ENCODE measurements at places on chromosomes 16 and 17.

DNA sequence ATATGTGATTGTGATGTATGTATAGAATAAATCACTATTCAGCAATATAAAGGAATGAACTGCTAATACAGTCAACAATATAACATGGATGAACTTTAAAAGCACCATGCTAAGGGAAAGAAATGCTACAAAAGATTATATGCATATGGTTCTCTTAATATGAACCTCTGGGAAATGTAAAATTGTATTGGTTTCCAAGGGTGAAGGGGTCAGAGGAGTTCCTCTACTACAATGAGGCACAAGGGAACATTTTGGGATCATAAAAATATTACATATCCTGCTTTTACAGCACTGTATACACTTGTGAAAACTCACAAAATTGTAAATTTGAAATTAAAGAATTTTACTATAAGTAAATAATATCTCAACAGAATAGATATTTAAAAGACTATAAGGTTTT, 111.4 kb downstream of the CA10 start:
- H3K36me3 ChIP-seq, result no peaks in the 10 kb centered on the region
- H3K4me1 ChIP-seq, result no peaks in the 10 kb centered on the region
- H3K27ac ChIP-seq, result no peak overlapping the region
- no peaks in the 10 kb centered on the region for H3K27me3 ChIP-seq
- DNase-seq, result no peak
- no peak overlapping the region for H3K4me3 ChIP-seq

DNA sequence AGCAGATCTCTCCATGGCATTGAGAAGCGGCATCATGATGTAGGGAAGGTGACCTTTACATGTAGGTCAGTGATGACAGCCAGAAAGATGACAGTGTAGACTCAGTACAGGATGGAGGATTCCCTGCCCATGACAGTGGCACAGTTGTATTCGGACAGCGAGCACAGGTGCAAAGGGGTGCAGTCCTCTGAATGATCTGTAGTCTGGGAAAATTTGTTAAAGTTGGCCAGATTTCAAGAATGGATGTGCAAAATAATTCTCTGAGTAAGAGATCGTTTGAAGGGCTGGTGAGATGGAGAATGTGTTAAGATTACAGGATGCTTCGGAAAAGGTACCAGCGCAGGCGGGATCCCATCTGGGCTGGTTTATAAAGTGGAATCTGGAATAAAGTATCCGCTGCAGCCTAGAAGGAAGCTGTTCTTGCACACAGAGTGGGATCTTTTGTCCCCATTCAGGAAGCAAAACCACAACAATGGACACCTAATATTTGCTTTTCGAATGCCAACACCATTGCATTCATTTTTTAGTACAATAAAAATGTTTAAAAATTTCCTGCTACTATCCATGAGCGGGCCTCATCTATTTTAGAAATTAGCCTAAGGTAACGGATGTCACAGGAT, 101.2 kb downstream of the RPTOR start:
- peaks cover 38% of the 10 kb centered on the region for H3K4me1 ChIP-seq
- no peaks in the 10 kb centered on the region for H3K36me3 ChIP-seq
- DNase-seq, result no peak
- no peak overlapping the region for H3K27ac ChIP-seq

GRCh38 chr17:1078831-1079561, 82.1 kb downstream of the TIMM22 start:
- no peaks in the 10 kb centered on the region for H3K27me3 ChIP-seq
- H3K36me3 ChIP-seq, result peaks cover 24% of the 10 kb centered on the region
- no peak for DNase-seq
- no peak overlapping the region for H3K27ac ChIP-seq

DNA sequence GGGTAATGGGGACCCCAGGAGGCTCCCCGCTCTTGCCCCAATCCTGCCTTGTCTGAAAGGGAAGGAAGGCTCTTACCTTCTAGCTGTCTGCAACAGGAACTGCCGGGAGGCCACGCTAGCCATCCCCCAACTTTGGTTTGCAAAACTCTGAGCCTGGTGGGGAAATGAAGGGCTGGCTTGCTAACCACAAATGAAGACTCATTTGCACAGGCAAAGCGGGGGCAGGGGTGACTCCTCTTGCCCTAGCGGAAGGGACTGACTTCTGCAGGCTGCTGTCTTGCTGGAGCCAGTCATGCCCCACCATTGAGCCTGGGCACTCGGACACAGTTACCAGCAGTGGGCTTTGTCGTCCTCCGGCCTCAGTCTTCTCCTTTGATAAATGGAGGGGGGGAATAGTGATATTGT, 52.6 kb downstream of the PLCG2 start:
- H3K4me3 ChIP-seq, result no peak overlapping the region
- DNase-seq, result peak; percentile 30
- peaks cover 7% of the 10 kb centered on the region for H3K4me1 ChIP-seq
- H3K27ac ChIP-seq, result peak overlapping the region; percentile 14

- H3K4me1 ChIP-seq, result no peaks in the 10 kb centered on the region
- DNase-seq, result no peak
- H3K27ac ChIP-seq, result no peak overlapping the region
Measured at GRCh38 chr16:7372095-7372494, 39.5 kb downstream of the RBFOX1 start.

DNA sequence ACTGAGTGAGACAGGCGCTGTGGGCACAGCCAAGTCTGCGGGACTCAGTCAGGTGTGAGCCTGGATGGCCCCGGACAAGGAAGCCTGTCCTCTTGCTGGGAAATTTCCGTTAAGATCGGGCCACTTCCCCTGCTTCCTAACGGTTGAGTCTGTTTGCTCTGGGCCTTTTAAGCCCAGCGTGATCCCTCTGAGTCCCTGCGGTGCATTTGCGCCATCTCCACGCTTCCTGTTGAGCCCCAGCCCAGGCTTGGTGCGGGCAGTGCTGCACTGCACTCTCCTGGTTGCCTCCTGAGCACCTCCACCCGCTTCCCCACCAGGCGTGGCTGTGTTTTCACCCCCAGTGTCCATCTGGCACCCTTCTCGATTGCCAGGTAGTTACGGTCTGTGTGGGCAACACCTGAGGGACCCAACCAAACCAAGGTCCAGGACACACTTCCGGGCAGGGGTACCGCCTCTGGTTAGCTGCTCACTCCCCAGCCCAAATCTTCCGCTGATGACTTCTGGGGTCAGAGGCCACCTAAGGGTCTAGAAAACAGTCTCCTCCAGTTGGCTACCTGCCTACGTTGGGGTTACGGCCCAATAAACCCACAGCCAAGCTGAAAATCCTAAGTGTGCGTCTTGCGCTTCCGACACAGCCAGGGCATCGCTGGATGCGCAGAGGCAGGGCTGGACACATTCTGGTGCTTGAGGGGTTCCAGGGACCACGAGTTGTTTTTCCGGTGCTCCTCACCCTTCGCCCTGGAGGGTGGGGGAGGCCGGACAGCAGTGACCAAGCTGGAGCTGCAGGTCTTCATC, 1.4 kb upstream of the SLC25A10 start:
- no peak overlapping the region for H3K4me3 ChIP-seq
- H3K36me3 ChIP-seq, result peaks cover 24% of the 10 kb centered on the region
- peaks cover 21% of the 10 kb centered on the region for H3K27me3 ChIP-seq
- DNase-seq, result no peak

DNA sequence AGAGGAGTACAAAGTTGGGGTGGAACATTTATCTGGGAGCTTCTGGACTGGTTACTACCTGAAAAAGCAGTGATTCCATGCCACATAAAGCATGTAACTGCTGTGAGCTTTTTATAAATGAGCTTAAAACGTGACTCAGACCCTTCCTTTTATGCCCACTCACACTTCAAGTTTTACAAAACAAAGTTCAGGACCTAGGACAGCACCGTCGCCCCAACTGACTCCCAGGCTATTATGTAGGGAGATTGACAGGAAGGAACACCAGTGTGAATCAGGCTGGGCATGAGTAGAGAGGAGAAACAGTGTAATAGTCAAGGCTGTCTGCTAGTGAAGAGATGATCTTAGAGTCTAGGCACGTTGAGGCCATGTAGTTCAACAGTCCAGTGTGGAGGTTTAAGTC, 91.6 kb upstream of the DNAH9 start:
- no peaks in the 10 kb centered on the region for H3K36me3 ChIP-seq
- no peak overlapping the region for H3K27ac ChIP-seq
- DNase-seq, result no peak
- no peaks in the 10 kb centered on the region for H3K27me3 ChIP-seq
- H3K4me3 ChIP-seq, result no peak overlapping the region

All from thymus (tissue), 14 donors.